ENCODE measurements at places on chromosomes 6 and 20. TPM values are rescaled to one million over a fixed set of nuclear protein-coding genes. Genes with fewer than 3 reads are reported as not detected.

DNA sequence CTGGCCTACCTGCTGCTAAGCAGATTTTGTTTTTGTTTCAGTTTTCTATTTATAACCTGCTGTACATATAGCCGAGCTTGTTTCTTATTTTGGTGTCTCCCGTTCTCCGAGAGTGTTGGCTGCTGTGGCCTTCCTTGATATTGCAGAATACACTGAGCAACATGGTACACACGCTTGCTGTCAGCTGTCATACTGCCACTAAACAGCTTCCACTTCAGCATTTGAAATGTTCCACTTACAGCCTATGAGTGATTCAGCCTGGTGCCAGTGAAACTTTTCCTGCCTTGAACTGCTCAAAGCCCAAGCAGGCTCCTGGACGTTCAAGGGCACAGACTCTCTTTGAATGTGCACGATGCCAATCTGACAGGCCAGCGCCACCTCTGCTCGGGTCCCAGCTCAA, 87.1 kb downstream of the PSMG4 start:
- DNase-seq, result no peak

DNA sequence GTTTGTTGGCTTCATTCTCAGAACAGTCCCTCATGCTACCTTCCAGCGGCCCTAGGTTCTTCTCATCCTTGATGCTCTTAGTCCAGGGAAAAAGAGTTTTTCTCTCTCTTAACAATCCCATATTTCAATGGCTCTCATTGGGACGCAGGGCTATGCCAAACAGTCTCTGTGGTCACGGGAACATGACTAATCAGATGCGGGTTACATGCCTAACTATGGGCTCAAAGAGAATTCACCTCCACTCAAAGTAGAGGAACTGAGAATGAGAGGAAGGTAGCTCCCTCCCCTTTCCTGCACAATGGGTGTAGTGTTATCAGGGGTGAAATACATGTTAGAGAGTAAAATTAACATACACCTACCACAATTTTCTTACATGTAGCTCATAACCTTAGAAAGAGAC, 18.1 kb upstream of the ATRN start:
- no peak for DNase-seq

- DNase-seq, result no peak
Measured at GRCh38 chr6:108635505-108636226, 74.9 kb downstream of the FOXO3 start.

POPDC3 gene
- total RNA-seq, result 5.3 TPM

MUC22 gene
- total RNA-seq, result not detected

SCRT2 gene
- 1.6 TPM for total RNA-seq
